Effector memory CD8-positive, alpha-beta T cell (primary cell): ENCODE measurements at places on chromosomes 1 and 21.

DNA sequence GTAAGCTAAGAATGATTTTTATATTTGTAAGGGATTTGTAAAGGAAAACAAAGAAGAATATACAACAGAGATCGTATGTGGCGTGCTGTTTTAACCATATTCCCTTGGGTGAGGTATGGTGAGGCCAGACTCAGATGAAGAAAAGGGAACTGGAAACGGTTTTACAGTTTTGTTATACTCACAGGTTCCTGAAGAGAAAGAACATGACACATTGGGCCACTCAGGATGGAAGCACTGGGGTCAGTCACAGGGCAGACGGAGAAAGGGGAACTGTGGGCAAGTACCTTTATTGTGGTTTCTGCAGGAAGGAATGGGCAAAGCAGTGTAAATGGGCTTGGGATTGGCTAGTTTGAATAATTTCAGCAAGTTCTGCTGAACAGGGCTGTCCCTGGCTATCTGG is 177.4 kb downstream of the LBR start:
- no peak for DNase-seq

DNA sequence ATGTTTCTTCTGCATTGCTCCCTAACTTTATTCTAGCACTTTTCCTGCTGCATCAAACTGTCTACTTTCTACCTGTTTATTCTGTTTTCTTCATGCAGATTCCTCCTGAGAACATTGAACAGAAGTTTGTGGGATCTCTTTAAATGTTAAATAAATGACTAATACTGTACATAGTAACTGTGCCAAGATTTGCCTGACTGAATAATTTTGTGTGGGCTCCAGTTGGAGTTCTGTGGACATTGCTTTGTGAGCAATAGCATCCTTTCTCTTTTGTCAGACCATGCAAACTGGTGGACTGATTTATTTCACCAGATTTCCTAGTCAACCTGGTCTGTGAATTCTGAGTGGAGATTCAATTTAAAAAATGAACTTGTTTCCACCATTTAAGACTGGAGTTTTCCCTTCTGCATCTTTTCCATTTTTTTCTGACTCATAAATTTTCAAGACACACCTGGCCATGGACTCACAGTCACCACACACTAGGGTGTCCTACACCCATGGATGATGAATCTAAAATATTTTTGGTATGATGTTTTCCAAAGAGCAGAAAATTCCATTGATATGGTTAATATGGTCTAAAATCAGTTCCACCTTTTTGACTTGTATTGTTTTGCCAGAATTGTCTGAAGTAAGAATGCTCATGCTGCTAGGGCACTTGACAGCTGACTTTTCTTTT is 140.7 kb upstream of the SPAG17 start:
- DNase-seq: no peak

GRCh38 chr1:30419831-30420230 is 303.6 kb downstream of the MATN1 start:
- no peak for DNase-seq

DNA sequence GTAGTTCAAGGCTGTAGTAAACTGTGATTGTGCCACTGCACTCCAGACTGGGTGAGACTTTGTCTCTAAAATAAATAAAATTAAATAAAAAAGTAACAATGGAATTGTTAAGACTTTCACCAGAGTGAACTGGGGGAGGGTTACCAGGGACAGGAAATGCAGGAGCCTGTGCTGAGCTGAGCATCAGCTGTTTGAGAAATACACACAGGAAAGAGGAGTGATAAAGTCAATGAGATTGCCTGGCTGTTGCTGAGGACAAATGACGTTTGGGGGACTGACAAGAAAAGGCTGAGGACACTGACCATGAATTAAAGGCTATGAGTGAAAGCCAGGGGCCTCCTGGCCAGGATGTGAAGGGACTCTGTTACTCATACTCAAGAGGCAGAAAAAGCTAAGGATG is 226.3 kb downstream of the SETD4 start:
- DNase-seq: no peak

DNA sequence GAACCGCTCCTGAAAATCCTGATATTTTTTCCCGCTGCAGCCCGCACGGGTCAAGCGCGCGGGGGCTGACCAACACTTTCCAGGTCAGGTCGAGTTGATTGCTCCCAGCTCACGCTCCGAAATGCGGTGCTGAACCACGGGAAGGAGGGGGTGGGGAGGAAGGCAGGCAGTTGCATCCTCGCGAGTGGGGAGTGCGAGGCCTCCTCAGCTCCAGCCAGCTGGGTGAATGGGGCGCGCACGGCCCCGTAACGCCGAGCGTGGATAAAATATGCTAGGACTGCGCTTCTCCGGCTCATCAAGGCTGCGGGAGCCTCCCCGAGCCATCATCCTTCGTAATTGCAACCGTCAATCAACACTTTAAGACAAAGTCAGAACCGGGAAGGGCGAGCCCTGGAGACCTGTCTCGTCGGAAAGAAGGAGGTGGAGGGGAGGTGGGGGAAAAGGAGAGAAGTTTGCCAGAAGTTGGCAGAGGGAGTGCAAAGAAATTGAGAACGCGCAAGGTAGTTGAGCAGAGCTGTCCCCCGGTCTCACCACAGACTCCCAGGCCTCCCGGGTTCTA is 8.0 kb downstream of the NR5A2 start:
- no peak for DNase-seq

GRCh38 chr1:50295566-50295965 is 127.7 kb downstream of the DMRTA2 start:
- DNase-seq: no peak

DNA sequence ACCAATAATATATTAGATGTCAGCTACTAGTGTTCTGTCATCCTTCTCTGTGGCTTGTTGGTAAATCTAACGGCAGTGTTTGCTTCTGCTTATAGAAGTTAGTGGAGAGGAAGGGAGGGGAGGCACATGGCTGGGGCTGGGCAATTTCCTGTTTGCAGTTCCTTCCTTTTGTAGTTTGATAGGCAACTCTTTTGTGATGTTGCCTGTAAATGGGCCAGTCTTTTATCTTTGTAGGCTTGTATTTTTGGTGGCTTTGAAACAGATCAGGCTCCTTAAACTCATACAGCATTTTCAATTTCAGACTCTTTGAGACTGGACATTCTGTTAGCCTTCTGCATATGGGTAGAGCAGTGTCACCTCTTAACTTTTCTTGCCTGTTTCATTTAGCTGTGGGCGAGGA is 48.1 kb downstream of the CDC14A start:
- peak; percentile 60 for DNase-seq

DNA sequence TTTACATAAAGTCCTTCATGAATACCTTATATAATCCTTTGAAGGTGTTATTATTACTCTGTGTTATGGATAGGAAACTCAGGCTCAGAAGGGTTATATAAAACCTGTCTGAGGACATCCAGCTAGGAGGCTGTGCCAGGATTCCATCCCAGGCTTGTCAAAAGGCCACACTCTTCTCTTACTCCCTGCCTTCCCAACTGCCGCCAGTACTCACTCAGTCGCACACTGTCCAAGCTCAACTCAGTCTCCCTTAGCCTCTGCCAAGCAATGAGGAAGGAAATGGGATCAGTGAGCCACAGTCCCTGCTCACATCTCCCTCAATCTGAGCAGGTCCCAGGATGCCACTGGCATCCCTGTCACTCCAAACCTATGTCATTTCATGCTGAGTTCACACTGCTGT is 94.4 kb downstream of the NAV1 start:
- DNase-seq: no peak

- DNase-seq: no peak
Measured at GRCh38 chr1:209456878-209457277, 126.6 kb upstream of the CAMK1G start.

DNA sequence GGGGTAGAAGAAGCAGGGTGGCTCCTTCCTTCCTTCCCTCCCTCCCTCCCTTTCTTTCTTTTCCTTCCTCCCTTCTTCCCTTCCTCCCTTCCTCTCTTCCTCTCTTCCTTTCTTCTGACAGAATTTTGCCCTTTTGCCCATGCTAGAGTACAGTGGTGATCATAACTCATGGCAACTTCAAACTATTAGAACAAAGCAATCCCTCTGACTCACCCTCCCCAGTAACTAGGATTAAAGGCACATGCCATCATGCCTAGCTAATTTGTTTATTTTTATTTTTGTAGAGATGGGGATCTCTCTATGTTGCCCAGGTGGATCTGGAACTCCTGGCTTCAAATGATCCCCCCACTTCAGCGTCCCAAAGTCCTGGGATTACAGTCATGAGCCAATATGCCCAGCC is 10.0 kb upstream of the RPE65 start:
- DNase-seq: no peak

- no peak for DNase-seq
Measured at GRCh38 chr1:234639961-234640360, 30.0 kb upstream of the IRF2BP2 start.

- no peak for DNase-seq
Measured at GRCh38 chr1:24805534-24806301, 60.5 kb downstream of the CLIC4 start.

GRCh38 chr1:42999308-42999707 is 40.6 kb upstream of the SLC2A1 start:
- no peak for DNase-seq

DNA sequence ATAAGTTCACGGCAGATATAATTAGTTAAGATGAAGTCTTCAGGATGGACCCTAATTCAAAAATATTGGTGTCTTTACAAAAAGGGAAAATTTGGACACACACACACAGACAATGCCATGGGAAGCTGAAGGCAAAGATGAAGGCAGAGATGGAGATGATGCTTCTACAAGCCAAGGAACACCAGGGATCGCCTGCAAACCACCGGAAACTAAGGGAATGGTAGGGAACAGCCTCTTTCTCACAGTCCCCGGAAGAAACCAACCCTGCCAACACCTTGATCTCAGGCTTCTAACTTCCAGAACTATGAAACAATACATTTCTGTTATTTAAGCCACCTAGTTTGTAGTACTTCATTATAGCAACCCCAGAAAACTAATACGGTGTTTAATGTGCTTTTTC is 15.1 kb upstream of the SERTAD4 start:
- no peak for DNase-seq

GRCh38 chr1:95509989-95510388 is 276.0 kb downstream of the RWDD3 start:
- no peak for DNase-seq

DNA sequence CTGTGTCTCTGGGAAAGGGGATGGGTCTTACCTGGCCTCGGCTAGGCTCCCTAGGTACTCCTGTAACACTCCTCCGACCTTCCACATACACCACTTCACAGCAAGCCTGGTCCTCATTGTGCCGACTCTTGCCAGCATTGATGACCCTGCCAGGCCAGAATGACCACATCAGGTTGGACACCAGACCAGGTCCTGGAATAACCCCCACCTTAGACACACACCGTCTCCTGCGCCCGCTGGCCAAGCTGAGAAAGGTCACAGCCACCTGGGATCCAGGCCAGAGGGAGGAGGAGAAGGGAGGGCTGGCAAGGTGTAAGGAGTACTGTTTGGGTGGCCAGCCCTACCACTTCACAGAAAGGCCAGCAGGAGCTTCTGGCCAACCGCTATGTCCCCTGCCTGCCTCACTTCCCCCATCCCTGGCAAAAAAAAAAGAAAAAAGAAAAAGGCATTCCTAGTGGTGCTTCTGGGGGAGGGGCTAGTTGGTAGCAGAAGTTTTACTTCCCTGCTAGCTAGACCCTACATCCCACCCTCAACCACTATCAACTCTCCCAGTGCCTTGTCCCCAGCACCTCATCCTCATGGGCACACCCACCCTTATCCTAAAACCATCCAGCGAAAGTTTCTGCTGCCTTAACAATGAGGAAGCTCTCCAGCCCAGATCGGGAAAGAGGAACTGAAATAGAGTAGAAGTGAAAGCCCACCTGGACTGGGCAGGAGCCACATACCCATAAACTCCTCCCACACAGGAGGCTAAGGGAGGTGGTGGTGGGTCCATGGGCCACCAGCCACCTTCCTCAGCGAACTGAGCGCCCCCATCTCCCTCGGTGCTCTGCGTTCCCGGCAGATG is 1.4 kb downstream of the PPM1J start:
- no peak for DNase-seq

- no peak for DNase-seq
Measured at GRCh38 chr1:223853748-223854147, 8.0 kb upstream of the TP53BP2 start.

DNA sequence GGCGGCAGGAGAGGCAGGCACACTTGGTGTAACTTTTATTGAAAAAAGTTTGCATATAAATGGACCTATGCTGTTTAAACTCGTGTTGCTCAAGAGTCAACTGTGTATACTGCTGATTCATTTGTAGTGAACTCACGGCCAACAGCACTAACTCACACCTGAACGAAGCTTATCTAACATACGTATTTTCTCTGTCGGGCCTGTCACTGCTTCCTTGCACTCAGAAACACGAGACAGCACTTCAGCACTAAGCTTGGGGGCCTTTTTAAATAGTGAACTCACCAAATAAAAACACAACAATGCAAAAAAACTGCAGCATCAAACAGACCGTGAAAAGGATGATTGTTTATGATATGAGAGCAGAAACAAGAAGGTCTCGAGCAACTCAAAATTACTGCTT is 58.9 kb upstream of the NEK2 start:
- no peak for DNase-seq

GRCh38 chr21:39029900-39030884 is 153.1 kb downstream of the PSMG1 start:
- no peak for DNase-seq

GRCh38 chr1:56303805-56304204 is 275.6 kb downstream of the PLPP3 start:
- no peak for DNase-seq

DNA sequence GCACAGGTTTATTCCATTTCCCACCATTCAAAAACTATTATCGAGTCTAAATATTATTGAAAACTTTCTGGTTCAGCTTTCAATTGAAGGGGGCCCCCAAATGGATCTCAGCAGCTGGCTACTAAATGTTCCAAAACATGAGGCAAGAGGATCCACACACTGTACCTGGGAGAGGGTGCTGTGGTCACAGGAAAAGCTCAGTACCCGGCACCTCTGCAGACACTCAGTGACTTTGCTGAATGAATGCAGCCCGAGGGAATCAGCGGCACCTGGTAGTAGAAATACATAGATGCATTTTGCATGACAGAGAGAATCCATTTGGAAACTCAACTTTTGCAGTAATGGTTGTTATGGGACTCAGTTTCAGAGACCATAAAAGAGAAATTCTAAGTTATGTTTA is 89.3 kb downstream of the PCP4 start:
- no peak for DNase-seq

DNA sequence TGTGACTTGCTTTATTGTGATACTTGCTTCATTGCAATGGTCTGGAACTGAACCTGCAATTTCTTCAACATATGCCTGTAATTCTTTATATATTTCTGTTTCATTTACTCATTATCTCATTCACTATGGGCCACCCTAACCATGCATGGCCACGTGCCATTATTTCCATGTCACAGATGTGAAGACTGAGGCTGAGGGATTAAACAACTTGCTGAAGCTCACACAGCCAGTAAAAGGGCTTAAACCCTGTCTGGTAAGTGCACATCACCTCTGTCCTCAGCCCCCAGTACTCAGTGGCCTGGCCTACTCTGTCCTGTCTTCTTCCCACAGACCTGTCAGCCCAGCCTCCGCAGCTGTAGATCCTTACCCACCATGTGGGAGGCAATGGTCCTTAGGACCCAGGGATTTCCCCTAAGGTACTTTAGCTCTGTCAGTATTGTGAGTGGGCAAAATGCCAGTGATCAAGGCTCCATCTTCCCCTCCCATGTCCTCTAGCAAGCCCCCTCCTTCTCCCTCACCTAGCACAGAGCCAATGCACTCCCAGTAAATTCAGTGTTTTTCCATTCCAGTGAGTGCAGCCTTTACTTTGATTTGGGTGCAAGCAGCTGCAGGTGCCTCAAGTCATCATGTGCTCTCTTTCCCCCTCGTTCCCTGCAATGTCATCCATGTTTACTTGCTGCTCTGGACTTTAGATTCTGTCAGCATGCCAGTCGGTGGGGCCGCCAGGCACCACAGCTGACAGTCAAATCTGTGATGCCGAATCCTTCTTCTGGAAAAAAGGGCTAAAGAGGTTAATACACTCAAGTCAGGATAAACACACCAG is 228.2 kb upstream of the PROX1 start:
- DNase-seq: no peak
